ENCODE measurements at places on chromosomes 16 and 17.

GRCh38 chr16:57273359-57273758, 11.1 kb downstream of the PLLP start:
- peak; percentile 61 for DNase-seq

- no peak for DNase-seq
These were observed 3.2 kb upstream of the AKTIP start for GRCh38 chr16:53506254-53506653.

DNA sequence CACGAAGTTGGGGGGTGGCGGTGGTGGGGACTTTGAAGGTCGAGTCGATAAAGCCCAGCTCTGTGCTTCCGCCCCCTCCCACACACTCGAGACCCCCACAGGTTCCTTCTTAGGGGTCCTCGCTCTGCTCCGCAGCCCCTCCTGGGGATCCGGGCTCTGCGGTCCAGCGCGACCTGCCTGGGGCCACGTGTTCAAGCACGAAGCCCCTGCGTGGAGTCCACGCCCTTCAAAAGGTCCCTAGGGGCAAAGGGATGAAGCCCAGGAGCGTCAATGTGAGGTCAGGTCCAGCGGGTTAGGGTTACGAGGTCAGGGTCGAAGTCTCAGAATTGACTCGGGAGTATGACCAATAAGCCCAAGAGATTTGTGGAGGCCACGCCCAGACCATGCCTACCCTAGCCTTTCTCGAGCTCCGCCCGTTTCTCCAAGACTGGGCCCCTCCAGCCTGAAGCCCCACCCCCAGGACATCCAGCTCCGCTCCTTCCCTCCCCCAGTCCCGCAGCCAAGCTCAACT, 786 bp upstream of the CACNA1G start:
- peak; percentile 97 for DNase-seq

GRCh38 chr17:62724398-62725146, 83.5 kb downstream of the MARCHF10 start:
- no peak for DNase-seq

DNA sequence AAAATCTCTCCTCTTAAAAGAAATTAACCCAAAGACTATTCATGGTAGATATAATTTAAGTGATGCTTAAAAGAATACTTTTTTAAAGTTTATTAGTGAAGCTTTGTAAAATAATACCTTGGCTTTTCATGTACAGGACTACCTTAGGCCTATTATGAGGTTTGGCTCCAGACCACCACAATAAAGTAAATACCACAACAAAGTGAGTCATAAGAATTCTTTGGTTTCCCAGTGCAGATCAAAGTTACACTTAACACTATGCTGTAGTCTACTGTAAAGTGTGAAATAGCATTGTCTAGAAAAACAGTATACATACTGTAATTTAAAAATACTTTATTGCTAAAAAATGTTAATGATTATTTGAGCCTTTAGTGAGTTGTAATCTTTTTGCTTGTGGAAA, 31.7 kb downstream of the CLTC start:
- no peak for DNase-seq

- DNase-seq, result no peak
These were observed 6.7 kb downstream of the SHMT1 start for GRCh38 chr17:18356624-18357023.

DNA sequence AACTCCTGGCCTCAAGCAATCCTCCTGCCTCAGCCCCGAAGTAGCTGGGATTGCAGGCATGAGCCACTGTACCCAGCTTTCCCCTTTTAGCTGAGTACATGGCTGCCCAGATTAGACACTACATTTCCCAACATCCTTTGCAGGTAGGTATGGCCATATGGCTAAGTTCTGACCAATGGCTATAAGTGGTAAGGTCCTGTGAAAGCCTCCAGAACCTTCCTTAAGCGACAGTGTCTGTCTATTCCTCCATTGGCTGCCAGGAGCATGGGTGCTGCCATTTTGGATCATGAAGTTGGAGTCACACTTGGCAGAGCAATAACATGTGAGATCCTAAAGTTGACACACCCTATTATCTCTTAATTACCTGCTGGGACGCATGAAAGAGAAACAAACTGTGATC, 24.4 kb upstream of the CRHR1 start:
- no peak for DNase-seq

GRCh38 chr17:9615486-9615885, 29.8 kb upstream of the USP43 start:
- no peak for DNase-seq

DNA sequence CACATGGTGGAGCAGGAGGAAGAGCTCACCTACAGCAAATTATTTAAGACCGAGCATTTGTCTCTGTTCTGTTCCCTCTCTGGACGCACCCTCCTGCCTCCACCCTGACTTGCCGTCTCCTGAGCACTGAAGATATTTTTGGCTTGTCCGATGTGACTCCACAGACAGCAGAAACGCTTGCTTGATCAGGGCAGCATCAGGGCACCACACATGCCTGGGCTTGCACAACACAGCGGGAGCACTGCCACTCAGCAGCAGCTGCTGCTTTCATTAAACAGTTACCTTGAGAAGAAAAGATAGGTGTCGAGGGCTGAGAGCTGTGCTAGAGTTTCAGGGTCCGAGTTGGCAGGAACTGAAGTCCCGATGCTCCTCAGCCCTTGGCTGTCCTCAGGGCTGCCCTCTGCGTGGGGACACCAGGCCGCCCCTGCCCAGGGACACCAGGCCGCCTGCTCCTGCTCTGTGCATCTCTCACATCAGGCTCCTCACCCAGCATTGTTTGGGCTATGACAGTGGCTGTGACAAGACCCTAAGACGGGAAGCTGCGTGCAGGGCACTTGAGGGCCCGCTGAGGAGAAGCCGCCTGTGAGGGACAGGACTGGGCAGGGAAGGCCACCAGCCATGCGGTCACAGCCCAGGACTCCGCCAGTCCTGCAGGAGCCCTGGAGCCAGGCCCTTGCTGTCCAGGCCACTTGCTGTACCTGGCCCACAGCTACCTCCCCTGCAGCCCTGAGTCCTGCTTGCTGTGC, 21.3 kb upstream of the CDH15 start:
- no peak for DNase-seq

DNA sequence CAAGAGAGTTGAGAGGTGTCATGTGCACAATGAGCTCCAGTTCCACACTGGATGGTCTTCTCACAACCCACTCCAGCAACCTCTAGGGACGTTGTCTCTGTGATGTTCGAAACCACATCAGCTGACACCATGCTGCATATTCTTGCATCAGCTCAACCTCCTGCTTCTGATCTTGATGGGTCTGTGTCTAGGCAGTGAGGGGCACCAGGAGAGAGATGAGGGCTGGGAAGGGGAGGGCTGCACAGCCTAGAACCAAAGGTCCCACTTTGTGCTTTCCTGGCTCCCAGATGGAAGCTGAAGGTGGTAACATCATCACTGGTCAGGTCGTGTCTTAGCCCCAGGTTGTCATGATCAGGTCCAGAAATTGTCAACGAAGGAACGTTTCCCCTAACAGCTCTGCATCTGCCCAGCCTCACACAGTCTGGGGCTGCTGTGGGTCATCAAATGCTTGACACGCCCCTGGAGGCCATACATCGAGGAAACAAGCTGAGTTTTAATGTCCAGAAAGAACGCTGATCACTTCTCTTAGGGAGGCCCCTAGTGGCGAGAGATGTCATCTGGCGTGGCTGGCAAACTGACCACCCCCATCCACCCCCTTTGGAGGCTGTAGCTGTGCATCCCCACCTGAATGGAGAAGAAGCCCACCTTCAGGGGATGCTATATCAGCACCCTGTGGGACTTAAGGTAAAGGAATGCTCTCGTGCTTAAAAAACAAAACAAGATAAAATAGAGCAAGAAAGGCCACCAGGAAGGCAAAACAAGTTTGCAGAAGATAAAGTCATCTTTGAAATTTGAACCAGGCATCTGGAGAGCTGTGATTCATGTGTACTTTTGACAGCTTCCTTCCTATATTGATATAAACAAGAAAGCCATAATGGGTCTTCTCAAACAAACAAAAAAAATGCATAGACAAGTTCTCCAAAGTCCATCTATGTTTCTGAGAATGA, 58.3 kb downstream of the WIPI1 start:
- peak; percentile 89 for DNase-seq

DNA sequence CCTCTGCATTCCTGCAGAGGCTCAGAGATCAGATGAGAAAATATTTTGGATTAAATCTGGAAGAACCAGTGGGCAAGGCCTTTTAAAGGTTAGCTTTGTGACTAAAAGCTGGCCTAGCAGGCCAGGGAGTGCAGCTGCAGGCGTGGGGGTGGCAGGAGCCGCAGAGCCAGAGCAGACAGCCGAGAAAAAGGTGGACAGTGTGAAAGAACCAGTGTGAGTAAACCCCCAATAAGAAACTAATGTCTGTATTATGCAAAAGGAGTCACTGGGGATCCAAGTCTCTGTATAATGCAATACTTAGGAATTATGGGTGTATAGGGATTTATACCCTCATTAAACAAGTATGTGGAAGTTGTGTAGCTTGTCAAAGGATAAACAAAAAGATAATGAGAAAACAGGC, 21.4 kb upstream of the SPACA3 start:
- DNase-seq, result no peak

DNA sequence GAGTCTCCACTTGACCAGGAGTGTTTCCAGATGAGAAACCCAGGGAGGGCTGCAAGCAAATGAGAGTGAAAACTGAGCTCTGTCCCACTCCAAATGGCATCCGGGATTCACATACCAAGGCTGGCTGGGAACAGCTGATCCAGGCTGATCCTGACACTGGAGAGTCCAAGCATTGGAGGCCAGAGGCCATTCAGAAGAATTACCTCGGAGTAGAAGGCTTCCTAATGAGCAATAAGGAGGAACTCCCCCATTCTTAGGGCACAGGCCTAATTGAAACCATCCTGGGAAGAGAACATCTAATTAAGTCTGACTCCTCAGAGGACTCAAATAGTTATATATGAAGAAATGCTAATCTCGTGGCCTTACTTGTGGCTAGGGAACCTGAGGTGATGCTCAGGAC, 142.8 kb downstream of the PRKCA start:
- DNase-seq, result no peak

GRCh38 chr16:81520151-81520470, 75.5 kb downstream of the CMIP start:
- DNase-seq, result no peak

GRCh38 chr16:17532338-17532995, 61.7 kb upstream of the XYLT1 start:
- no peak for DNase-seq

- no peak for DNase-seq
These were observed 21.0 kb downstream of the FBXO39 start for GRCh38 chr17:6796887-6797490.

DNA sequence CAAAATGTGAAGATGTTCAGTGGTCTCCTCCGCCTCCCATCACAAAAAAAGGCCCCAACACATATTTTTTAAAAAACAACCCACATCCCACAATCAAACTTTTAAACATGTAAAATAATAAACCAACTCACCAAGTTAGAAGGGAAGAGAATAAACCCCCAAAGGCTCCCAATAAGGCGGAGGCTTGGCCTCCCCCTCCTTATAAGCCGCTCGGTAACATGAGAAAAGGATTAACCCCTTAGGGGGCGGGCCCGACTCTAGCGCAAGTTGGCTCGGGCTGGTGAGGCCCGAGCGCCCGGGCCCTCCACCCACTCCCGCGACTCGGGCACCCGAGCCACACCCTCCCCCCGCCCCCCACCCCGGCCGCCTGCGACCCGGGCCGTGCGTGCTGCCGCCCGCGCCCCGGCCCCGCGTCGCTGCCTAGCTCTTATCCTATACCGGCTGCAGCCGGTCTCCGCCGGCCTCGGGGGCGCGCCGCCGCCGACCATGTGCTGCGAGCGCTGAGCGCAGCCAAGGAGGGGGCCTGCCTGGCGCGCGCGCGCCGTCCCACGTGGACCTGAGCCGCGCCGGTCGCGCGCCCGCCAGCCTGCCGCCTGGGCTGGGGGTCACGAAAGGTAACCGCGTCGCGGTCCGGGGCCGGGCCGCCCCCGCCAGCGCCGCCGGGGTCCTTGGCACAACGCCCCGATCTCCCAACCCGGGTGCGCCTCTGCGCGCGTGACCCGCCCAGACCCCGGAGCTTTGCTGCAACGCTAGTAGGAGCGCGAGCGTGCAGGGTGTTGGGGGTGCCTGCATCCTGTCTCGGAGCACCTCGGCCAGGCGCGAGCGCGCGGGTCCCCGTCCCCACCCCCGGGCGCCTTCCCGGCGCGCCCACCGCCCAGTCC, at the start of the genes ARSG and SLC16A6:
ARSG (plus strand) TSS at position 541 of the 881 bp plus-strand sequence. CDS start 15,999 bp downstream, outside the sequence.
SLC16A6 (minus strand) TSS at position 173 of the 881 bp plus-strand sequence. CDS start 12,807 bp downstream, outside the sequence.
- DNase-seq, result peak; percentile 95

GRCh38 chr17:27155866-27156265, 138.0 kb upstream of the WSB1 start:
- DNase-seq, result no peak

DNA sequence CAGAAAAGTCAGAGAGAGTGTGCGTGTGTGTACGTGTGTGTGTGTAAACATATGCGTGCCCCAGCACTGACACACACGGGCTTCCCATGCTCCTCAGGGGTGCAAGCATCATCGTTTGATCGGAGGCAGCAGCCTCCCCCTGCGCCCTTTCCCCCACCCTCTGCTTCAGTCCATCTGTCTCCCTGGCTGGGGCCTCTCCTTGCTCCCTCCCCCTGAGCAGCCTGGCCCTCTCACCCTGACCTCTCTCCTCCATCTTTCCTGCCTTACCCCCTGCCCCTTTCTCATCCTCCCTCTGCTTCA, 4.4 kb downstream of the STX1B start:
- DNase-seq, result no peak

GRCh38 chr16:69720822-69721430, 5.4 kb downstream of the NQO1 start:
- DNase-seq, result no peak

GRCh38 chr16:85525420-85526184, 87.5 kb upstream of the GSE1 start:
- no peak for DNase-seq

DNA sequence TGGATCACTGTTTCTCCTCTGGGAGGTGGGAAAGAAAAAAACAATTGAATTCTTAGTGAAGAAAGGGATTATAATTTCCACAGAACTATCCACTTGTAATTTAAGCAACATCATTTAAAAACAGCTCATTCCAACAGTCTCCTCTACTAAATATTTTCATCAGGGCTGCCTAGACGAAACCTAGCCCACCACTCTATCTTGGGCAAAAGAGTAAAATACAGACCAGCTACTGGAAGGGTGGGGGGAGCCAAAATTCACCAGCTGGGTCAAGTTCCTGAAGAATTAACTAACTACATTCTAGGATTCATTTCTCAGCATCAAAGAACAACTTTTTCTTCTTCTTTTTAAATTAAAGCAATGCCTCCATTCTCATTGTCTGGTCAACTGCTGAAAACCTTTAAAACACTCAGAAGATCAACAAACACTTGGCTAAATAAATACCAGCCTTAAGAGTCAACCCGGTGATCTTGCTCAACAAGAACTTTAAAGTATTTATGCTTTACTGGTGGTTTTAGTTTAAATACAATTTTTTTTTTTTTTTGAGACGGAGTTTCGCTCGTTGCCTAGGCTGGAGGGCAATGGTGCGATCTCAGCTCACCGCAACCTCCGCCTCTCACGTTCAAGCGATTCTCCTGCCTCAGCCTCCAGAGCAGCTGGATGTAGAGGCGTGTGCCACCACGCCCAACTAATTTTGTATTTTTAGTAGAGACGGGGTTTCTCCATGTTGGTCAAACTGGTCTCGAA, 25.2 kb downstream of the KANSL1 start:
- DNase-seq, result no peak

- no peak for DNase-seq
These were observed 7.5 kb downstream of the CCL4 start for GRCh38 chr17:36111068-36111490.

- DNase-seq, result no peak
These were observed 72.5 kb upstream of the AXIN2 start for GRCh38 chr17:65633988-65634387.

- peak; percentile 76 for DNase-seq
These were observed 921.4 kb upstream of the EEF2KMT start for GRCh38 chr16:6018848-6019489.
